CD4-positive, alpha-beta T cell treated with Interleukin-2 at 100 ng/mL for 4 hours (primary cell): ENCODE measurements at places on chromosomes 5 and 9.

DNA sequence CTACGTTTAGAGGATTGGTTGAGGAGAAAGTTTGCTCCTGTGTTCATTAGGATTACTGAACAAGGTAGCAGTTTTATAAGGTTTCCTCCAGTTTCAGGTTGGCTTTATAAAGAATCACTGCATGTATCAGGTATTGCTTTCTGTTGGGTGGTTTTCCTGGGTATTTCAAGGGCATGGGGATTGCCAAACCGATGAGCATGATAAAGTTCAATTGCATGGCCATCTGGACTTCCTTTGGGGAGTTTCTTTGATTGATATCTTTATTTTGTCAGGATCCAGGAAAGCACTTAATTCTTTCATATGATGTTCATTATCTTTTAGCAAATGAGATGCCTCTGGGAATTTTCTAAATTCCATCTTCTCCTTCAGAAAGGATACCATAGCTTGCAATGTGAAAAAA, 10.3 kb upstream of the GABBR2 start:
- DNase-seq, result no peak

DNA sequence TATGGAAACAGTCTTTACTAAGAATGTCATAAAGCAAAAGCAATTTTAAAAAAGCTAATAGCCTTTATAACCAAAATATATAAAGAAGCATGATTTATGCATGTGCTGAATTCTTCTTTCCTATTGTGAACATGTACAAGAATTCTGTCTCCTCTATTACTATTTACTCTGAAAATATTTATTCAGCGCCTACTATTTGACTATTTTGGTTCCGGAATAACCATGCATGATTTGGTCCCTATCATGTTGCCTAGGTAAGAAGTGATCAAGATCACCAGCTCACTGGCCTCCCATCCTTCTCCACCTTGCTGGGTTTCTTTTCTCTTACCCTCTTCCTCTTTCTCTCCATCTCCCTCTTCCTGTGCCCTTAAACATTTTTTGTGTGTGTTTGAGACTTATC, 443.8 kb downstream of the SH3GL2 start:
- DNase-seq, result no peak

DNA sequence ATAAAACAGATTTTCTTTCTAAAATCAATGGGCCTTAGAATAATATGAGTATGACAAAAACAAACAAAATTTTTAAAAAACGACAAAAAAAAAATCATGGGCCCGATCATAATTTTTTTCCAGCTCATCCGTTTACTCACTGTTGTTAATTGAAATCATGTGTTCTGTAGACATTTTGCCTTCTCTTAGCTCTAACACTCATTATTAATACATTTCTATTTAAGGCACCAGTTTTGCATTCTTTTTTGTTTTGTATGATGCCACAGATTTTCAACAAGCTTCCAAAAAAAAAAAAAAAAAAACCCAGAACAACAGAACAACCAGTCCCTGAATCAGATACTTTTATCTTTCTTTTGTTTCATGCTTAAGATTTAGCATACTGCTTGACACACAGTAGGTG, 86.4 kb downstream of the PRLR start:
- DNase-seq, result no peak

GRCh38 chr9:21294904-21295538, 10.1 kb downstream of the IFNA5 start:
- no peak for DNase-seq

DNA sequence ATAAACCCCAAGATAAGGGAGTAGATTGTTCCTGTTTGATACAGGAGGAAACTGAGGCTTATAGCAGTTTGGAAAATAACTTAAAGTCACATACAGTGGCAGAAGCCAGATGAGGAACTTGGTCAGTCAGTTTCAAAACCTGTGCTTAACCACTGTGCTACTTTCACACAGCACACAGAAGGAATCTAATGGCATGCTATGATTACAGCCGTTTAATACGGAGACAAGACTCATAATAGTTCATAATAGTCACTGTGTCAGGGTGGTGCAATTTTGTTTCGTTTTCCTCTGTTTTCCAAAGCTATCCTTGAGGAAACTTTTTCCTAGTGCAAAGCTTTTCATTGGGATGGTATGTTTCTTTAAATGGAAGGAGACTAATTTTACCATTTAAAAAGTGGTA, 112.3 kb downstream of the GCNT1 start:
- no peak for DNase-seq

DNA sequence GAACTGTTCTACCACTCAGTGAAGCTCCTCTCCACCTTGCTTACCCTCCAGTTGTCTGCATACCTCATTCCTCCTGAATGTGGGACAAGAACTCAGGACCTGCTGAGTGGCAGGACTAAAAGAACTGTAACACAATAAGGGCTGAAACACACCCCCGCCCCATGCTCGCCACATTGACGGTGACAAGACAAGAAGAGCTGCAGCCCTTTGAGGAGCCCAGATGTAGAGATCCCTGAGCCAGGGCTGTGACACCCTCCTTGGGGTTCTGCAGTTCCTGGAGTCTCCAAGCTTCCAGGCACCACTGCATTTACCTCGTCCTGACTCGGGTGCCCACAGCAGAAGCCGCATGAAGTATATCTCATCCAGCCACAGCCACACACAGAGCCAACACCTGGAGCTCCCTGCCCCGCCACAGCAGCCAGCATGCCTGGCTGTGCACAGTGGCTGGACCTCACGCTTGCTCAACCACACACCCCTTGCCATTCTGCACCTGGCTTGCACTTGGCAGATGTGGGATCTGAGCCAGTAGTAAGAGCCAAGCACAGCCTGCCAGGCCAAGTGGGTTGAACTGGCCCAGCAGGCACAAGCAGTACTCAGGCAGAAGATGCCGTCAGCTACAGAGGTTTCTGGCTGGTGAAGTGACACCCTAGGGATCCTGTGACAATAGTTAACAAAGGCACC, 166.1 kb downstream of the RNF180 start:
- no peak for DNase-seq
